ENCODE measurements at places on chromosomes 16 and 17.

DNA sequence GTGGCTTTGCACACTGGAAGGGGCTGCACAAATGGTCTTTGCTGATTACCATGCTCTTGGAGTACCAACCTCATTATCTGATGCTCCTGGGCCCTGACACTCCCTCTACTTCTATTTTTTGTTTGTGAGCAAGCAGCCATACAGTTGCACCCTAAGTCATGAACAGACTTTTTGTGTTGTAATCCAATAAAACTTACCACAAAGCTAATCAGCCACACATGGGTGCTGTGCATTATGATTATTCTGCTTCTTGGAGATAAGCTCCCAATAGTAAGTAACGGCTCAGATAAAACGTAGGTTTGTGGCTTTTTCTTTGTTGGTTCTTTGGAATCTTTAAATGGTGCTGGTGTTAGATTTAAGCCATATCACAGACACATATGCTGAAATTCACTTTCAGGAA is 76.2 kb downstream of the CCT6B start:
- DNase-seq, result no peak

DNA sequence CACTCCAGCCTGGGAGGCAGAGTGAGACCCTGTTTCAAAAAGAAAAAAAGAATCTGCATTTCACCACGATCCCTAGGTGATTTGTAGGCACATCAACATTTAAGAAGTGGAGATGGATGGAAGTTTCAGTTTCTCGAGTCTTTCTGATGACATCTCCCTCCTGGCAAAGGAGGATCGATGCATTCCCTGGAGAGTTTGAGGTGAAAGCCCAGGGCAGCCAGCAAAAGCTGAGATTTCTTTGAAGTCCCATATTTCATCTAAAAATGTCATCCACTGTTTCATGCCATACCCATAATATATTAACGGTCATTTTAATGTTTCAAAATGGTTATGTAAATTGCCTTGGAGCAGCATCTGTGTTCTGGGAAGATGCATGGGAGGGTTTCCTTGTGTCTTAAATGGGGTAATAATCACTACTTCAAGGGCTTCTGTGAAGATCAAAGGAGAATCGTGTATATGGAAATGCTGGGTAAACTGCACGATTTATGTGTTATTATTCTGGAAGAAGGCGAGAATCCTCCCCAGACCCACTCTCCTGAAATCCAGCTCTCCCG is 63.4 kb downstream of the KATNIP start:
- DNase-seq, result no peak

DNA sequence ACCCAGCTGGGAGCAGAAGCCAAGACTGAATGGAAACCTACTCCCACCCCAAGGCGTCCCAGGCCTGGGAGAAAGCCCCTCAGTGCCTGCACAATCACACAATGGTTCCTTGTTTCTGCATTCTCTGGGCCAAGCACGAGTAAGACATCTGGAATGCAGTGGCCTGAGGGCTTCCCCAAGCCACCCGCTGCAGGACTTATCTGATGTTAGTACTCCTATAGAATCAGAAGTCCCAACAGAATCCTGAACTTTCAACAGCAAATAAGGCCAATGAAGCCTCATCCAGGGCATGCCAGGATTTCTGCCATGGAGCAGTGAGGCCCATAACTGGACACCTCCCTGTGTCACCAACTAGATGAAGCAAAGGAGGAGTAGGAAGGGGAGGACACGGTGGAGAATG is 28.6 kb downstream of the MYO18A start:
- DNase-seq, result no peak

- DNase-seq, result no peak
These were observed 22.3 kb downstream of the SRP68 start for GRCh38 chr17:76049836-76050537.

DNA sequence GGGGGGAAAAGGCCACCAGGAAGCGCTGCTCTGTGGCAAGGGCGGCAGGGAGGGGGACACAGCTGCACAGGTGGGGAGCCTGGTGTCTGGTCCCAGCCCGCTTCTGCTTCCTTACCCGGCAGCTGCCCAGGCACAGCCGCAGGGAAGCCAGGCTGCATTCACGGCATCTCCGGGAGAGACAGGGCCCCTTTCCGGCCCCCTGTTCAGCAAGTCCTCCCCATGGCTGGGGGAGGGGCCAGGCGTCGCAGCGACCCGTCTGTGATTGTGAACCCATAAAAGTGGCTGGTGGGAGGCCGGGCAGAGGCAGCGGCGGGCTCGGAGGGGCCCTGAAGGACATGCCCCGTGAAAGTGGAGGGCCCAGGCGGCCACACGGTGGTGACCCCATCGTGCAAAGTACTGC is 28.7 kb downstream of the SOX8 start:
- no peak for DNase-seq

- DNase-seq, result no peak
These were observed 34.7 kb upstream of the AKAP1 start for GRCh38 chr17:57050306-57050705.

DNA sequence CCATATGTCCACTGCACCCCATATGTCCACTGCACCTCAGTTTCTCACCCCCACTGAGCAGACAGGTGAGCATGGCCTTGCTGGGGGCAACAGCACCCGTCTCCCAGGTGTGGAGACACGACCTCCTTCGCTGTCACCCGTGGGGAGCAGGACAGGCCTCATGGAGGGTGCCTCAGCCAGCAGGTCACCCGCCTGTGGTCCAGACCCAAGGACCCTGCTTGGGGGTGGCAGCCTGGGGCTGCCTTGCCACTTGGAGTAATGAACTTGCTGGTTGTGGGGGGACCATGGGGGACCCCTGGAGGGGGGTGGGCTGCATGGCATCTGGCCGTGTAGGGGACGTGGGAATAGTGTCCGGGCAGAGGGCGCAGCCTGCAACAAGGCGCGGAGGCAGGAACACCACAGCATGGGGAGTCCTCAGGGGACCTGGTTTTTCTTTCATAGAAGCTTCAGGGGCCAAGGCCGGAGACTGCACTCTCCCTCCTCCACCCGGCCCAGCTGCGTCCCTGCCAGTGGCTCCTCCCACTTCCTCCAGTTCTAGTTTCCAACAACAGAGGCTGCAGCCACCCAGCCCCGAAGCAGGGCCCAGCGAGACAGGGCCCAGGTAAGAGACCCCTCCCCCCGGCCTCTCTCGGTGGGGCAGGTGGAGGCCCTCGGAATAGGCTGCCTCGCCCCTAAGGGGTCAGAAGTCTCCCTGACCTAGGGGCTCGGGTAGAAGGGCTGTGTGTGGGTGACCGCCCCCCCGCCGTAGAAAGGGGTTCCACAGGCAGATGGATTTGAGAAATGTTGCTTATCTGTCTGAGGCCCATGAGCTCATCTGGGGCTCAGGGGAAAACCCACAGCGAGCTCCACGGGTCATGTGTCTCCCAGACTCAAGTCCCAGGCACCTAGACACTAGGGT is at the start of gene NHLRC4:
Gene NHLRC4, plus strand, starts transcription at position 531 of the 898 bp plus-strand sequence. CDS start 1,043 bp downstream, outside the sequence.
- DNase-seq, result peak; percentile 21

DNA sequence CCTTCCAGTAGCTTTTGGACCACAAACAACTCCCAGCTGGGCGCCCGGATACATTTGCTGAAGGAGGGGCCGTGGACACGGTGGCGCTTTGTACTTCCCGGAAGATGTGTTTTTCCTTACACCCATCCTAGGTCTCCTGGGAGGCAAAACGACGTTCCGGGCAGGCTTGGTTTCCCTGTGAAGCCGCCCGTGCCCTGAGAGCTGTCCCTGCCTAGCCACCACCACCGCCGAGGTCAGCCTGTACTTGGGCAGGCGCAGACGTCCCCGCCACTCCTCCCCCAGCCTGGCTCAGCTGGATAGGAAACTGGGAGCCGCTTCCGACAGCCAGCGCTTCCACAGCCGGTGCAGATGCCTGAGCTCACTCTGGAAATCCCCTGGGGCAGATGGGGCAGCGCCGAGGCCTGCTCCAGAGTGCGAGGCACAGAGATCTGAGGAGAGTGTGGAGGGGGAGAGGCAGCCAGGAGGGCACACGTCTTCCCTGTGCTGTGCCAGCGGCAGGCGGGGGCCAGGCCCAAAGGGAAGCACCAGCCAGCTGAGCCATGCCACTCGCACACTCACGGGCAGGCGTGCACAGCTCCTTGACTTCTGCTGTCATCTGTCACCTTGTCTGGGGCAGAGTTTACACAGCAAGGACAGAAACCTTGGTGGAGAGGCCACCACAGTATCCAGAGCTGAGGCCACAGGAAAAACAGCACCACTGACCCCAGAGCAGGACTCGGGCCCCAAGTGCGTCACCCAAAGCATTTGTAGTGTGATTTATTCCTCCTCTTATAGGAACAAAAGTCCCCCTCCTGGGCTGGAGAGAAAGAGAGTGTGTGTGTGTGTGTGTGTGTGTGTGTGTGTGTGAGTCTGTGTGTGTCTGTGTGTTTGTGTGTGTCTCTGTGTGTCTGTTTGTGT is 3.0 kb downstream of the RHBDF2 start:
- no peak for DNase-seq

DNA sequence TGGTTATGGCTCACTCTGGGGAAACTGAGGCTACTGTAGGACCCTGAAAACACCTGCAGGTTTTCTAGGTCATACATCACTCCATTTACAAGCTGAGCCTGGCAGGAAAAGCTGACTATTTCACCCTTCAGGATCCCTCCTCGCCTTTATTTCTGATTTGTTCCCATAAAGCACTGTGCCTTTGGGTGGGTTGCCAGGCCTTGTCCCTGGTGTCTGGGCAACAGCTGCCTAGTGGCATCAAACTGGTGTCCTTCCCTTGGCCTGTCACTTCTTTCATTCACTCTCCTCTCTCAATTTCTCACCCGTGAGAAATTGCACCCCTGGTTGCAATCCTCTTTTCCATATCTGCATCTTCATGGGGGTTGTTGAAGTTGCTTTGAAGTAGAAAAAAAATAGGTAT is 1.6 kb downstream of the MYL4 start:
- DNase-seq, result no peak

GRCh38 chr17:36094746-36095145 is 4.8 kb upstream of the CCL3 start:
- DNase-seq, result no peak

DNA sequence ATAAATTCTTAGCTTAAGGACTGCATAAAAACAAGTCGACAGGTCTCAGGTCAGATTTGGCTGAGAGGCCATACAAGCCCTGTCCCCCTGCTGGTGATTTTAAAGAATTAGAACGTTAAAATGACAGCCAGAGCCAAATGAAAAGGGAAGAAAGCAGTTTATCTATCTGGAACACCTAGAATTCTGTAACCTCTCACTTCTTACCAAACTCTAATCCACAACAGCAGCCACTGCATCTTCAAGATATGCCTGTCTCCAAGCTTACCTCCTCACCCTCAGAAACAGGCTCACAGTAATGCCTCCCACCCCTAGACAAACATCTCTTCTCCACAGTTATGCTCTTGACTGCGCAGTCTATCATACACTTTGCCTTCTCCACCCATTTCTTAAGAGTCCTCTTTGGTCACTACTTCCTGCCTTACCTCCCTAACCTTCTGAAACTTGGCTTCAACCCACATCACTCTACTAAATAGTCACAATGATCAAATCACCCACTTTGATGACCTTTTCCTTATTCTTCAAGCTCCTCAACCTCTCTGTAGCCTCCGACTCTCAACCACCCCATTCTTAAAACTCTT is 14.2 kb downstream of the ANKFY1 start:
- no peak for DNase-seq

DNA sequence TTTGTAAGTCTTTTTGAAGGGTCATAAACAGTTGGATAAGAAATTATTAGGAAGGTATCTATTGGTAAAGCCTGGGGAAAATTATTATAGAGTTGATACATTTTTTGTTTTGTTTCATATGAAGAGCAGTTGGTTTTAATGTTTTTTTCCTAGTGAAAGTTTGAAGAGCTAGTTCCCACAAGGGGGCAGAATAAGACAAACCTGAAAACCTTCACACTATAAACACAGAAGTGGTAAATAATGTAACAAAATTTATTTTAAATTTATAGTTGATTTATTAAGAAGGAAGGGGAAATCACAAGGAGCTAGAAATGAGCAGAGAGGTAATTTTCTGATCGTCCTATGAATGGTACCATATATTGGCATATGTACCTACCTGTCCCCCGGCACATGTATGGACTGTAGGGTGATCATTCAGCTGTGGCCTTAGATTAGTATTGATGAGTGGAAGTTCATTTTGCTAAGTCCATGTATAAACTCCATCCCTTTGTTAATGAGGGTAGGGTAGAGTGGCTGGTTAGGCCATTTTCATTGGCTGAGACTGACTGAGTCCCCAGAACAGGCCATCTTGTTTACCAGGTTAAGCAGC is 116.3 kb downstream of the TANC2 start:
- no peak for DNase-seq

DNA sequence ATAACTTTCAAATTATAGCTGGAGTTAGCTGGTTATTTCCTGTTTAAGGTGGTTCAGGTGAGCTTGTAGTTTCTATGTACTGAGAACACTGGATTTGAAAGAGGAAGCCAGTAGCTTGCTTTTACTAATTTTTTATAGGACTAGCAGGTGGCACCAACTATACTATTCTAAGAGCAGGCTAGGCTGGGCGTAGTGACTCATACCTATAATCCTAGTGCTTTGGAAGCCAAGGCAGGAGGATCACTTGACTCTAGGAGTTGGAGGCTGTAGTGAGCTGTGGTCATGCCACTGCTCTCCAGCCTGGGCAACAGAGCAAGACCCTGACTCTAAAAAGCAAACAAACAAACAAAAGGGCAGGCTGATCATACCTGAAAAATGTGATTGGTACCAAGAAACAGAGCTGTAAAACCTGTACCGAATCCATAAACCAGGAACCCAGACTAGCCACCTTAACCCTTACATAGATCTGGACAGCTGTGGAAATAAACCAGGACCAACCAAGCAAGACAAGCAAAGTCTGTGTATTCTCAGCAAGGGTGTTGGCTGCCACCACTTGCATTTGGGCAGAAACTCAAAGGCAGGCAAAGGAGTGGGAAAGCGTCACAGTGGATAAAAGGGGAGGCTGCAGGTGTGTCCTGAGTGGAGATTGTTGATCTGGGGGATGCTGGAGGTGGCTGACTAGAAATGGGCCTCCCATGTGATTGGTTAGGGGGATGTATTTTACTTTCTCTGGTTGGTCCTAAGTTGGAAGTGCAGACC is 36.3 kb downstream of the SLC47A1 start:
- DNase-seq, result no peak

DNA sequence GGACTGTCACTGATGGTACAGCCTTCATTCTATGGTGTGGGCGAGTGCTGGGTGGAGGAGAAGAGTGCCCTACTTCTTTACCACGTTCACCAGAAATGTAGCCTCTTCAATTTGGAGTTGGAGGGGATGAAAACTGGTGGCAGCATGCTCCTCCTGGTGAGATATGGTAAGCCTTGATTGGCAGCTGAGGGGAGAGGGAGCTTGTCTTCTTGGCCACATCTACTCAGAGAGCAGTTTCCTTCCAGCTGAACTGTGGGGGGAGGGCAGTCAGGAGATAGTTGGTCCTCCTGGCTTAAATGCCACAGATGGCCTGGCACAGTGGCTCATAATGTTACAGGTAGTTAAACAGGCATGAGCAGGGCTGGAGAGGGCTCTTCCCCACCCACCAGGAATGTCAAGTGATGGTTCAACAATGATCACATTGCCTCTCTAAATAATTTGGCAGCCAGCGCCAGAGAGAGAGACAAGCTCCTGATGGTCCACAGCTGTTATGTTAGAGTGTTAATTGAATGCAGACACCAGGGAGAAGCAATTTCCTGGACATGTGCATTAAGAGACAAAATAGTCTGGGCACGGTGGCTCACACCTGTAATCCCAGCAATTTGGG is 9.0 kb upstream of the MAPK3 start:
- no peak for DNase-seq

GRCh38 chr16:89183975-89184676 is 12.6 kb downstream of the CDH15 start:
- no peak for DNase-seq

GRCh38 chr16:75733305-75734211 is 7.3 kb upstream of the CPHXL start:
- DNase-seq, result no peak

GRCh38 chr17:50691550-50692447 is 15.9 kb downstream of the ANKRD40 start:
- DNase-seq, result no peak
